CD4-positive, alpha-beta T cell (primary cell): ENCODE measurements at places on chromosomes 16 and 17.

DNA sequence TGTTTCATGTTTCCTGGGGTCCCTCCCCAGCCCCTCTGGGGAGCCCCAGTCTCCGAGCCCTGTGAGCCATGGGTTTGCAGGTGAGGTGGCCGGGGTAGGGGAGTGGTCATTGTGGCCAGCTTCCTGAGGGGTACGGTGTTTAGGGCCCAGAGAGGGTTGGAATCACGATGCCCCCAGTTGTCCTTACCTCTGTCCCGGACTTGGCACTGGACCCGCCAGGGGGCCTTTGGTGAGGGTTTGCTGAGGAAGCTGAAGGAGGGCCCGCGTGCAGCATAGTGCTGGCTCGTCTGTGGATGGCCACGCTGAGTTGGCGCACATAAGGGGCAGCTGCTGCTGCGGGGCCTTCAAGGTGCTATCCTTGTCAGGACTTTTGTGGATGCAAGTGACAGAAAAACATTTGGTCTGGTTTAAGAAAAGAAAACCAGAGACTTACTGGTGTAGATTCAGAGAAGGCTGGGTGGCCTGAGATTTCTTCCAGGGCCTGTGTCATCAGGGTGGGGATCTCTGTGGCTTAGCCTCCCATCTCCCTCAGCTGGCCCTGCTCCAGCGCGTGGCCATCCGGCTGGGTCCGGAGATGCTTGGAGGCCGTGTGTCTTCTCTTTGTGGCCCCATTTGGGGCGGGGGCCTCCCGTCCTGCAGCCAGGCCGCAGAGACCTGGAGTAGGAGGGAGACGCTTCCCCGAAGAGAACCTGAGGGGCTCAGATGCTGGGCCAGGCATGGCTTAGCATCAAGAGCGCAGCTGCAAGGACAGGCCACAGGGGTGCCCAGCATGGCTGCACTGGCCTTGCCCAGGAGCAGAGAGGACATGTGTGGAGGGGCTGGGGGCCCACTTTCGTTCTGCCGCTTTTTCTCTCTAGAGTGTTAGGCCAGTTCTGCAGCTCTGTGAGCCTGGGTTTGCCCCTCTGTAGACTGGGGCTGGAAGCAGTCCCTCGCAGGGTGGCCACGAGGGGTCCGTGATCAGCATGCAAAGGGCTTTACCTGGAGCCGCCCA lies 33.7 kb upstream of the NUDT16L1 start:
- no peak for DNase-seq

DNA sequence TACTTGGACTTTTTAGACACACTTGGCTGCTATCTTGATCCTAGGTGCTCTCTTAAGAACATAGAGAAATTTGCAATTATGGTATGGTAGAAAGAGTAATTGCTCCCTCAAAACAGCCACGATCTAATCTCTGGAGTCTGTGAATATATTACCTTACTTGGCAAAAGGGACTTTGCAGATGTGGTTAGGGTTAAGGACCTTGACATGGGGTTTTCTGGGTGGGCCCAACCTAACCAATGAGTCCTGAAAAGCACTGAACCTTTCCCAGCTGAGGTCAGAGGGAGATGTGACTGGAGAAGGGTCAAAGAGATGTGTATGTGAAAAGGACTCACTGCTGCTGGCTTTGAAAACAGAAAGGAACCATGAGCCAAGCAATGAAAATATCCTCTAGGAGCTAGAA lies 26.7 kb upstream of the MED13 start:
- DNase-seq, result no peak

- DNase-seq, result peak; percentile 27
These were observed 8.2 kb downstream of the NMRAL1 start for GRCh38 chr16:4465977-4466779.

DNA sequence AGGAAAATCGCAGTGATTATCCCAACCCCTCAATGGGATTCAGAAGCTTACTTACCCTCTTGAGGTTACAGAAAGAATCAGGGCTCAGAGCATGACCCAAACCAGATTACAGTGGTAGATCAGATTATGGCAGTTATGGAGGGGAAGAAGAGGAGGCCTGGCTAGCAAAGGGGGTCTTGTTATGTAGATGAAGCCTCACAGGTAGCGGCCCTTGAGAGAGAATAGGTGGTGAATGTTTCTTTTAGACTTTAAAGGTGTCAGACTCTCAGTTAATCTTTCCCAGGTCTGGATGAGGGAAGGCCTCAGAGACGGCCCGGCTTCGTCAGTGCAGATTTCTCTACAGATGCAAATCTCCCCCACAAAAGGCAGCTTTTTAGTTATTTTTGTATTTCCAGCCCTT lies 15.6 kb downstream of the RNF112 start:
- no peak for DNase-seq

DNA sequence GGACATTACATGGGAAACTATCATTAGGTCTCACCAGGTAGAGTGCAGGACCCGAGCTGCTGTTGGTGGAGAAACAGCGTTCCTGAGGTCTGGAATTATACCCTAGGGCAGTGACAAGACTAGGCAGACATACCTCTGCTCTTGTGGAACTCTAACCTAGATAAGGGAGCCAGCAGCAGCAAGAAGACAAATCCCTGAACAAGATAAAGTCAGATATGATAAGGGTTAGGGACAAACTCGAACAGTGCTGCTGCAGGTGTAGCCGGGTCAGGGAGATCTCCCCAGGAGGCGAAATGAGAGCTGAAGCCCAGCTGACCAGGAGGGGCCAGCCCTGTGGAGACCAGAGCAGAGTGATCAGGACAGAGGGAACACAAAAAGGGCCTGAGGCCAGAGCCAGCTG lies 34.7 kb downstream of the ARSG start:
- DNase-seq, result no peak

- no peak for DNase-seq
These were observed 311.8 kb downstream of the UTP18 start for GRCh38 chr17:51572115-51572514.

DNA sequence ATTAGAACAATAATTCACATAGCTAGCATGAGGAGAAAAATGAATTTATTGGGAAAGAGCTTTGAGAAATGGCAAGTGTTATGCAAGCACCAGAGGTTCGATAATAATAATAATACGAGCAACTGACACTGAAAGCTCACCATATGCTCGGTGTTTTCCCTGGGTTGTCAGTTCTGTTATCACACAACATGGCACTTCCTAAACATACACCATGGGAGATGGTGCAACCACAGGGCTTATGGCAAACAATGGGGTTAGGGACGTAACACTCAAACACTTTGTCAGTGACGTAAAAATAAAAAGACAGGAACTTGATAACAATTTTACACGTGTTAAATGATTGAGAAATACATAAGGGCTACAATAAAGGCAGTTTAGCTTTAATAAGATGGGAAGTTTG lies 23.7 kb downstream of the OR1D5 start:
- no peak for DNase-seq

DNA sequence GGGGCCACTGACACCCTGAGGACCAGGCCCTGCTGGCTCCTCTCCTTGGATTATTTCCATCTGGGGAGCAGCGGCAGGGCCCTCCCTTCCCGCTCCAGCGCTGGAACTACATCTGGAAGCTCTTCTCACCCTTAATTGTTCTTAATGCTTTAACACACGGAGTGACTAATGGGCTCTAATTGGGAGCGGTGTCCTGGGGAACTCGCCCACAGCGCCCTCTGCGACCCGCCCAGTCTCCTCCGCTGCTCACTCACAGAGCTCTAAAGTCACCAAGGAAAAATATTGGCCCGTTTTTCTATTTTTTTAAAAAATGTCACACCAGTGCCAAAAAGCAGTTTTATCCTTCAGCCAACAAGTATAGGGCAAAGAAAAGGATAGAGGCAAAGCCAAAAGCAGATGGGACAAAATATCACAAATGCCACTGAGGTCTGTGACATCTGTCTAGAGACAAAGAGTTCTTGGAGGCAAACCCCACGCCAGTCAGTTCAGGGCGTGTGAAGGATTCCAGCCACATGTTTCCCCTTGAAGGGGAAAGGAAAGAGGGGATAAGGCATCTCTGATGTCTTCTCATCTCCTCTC lies 134.7 kb downstream of the RBFOX3 start:
- no peak for DNase-seq

GRCh38 chr16:4586291-4586690 lies 28.4 kb downstream of the UBALD1 start:
- no peak for DNase-seq

- no peak for DNase-seq
These were observed 10.1 kb downstream of the LITAF start for GRCh38 chr16:11576427-11577289.

DNA sequence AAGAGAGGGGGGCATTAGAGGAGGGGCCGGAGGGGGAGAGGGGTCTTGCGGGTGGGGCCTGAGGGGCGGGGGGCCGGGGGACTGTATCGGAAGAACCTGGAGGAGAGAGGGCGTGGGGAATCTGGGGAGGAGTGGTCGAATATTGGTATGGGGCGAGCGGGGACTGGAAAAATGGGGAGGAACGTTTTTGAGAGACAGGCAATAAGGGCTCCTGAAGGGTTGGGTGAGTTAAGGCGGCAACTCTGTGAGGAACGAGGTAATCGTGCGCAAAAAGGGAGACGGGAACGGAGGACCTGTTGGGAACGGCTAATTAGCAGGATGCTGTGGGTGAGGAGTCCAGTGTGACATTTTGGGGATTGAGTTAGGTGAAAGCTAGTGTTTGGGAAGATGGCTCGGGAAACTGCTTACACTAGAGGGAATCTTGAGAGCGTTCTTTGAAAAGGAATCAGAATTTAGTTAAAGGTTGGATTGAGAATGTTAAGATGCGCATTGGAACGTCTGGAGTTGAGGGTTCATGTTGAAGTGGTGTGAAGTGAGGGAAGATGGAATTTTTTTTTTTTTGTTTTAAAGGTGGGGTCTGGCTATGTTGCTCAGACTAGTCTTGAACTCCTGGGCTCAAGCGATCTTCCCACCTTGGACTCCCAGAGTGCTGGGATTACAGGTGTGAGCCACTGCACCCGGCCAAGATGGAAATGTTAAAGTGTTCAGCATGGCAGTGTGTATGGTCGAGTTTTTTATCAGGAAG lies 662 bp downstream of the WIPF2 start:
- DNase-seq, result no peak
